ENCODE measurements at places on chromosomes 6 and 20. TPM values are rescaled to one million over a fixed set of nuclear protein-coding genes. Genes with fewer than 3 reads are reported as not detected.

Gene MYCT1
- under 0.01 TPM for total RNA-seq

Gene FOXF2
- total RNA-seq, result 4.6 TPM

Gene KLHDC3
- total RNA-seq, result 124 TPM

Gene OVOL2
- not detected for total RNA-seq

Gene ATP9A
- total RNA-seq, result 25.4 TPM

Gene IL17F
- not detected for total RNA-seq

Gene CRISP3
- not detected for total RNA-seq

Gene LY6G6D
- total RNA-seq, result not detected

Gene DST
- 263 TPM for total RNA-seq

Gene PTK7
- total RNA-seq, result 157 TPM

Gene PTK6
- total RNA-seq, result 0.14 TPM

Gene SNAP25
- 5.9 TPM for total RNA-seq

Gene AARS2
- 9.8 TPM for total RNA-seq
